Karpas-422 (cell line): ENCODE measurements at places on chromosomes 12 and 14.

DNA sequence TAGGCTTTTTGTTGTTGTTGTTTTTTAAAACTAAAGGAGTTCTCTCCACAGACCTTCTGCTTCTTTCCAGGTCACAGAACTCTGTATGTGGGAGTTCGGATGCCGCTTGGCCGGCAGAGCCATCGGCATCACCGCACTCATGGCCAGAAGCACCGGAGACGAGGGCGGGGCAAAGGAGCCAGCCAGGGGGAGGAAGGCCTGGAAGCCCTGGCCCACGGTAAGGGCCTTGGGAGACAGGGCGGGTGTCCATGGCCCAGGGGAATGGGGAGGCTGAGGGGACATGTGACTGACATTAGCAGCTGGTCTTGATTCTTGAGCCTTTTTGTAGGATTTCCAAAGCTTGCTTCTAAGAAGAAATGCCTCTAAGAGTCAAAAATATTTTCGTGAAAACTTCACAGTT, 26.2 kb downstream of the SLC4A8 start:
- DNase-seq: no peak

GRCh38 chr12:3140284-3140683, 63.1 kb downstream of the TSPAN9 start:
- DNase-seq: no peak

DNA sequence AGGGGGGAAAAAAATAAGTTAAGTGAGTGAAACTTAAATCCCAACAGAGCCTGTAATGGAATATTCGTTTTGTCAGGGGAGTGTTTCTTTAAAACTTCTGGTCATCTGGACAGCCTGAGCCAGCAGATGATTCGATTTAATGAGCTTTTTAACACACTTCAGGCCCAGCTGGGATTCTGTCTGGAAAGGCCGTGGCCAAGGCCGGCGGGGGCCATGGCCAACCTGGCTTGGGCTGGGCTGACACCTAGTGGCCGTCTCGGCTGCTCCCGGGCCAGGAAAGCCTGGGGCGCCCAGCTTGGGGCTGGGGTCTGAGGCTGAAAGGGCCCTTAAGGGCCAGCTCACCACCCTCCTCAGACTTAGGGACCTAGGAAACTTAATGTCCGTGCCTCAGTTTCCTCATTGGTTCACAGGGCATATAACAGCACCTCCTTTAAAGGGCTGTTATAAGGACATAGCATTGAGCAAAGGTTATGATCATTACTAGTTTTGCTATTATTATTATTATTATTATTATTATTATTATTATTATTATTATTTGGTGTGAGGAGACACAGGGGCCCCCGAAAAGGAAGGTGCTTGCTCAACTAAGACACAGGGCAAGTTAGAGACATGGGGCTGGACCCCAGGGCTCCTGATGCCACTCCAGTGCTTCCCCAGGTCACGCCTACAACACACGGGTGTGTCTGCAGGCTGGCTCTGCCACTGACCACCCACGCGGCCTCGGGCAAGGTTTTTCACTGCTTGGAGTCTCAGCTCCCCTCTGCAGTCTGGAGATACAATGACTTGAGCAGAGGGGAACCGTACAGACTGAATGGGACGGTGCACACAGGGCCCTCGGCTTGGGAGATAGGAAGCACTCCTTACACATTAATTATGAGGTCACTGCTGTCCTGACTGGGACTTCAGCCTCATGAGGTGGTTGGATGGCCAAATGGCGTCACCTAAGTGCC, 84.0 kb downstream of the SYNE3 start:
- peak; percentile 80 for DNase-seq

DNA sequence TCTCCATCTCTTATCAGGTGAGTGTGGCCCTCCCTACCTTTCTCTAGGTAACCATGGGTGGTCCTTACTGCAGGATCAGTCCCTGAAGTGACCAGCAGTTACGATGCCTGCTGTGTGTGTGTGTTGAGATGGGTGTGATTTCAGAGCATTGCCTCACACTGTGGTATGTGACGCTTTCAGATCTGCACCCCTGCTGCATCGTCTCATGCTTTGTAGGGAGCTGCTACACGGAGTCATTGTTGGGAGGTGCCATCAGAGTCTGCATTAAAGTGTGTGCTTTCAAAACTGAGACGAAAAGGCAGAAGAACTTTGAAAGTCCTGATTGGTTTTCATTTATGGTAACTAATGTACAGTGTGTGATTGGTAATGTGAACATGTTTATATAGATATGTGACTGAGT, 150.5 kb downstream of the PELI2 start:
- DNase-seq: no peak

DNA sequence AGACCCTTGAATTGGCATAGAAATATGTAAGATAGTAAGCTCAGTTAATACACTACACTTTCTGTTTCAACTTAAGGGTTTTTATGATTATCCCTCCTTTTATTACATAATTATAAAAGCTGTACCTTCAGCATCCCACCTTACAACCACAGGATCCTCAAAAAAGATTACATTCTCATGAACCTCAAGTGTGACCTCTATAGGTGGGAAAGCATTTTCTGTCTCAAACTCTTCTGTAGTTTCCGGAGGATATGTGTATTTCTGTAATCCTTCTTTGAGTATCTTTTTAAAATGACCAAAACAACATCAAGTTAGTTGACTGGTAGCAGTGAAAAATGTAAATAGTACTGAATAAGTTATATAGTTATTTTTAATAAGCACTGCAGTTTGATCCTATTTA, 75.9 kb downstream of the DNAI7 start:
- DNase-seq: peak; percentile 70

DNA sequence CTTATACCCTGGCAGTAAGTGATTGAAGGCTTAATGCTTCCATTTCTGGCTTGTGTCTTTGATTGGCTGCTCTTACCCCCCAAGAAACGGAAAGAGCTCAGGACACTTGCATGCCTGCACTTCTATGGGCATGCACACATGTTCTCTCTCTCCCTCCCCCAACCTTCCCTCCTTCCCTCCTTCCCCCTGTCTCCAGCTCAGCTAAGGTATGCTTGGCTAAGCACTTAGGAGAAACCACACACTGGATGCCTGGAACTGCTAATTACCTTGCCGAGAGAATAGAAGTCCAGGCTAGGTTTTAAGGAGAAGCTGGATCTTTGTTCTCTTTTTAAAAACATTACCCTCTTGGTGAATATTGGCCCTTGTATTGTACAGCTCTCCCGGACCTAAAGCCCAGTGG, 1072.8 kb upstream of the TMEM132C start:
- no peak for DNase-seq

- no peak for DNase-seq
These were observed 11.3 kb downstream of the FOXN3 start for GRCh38 chr14:89405712-89406111.

DNA sequence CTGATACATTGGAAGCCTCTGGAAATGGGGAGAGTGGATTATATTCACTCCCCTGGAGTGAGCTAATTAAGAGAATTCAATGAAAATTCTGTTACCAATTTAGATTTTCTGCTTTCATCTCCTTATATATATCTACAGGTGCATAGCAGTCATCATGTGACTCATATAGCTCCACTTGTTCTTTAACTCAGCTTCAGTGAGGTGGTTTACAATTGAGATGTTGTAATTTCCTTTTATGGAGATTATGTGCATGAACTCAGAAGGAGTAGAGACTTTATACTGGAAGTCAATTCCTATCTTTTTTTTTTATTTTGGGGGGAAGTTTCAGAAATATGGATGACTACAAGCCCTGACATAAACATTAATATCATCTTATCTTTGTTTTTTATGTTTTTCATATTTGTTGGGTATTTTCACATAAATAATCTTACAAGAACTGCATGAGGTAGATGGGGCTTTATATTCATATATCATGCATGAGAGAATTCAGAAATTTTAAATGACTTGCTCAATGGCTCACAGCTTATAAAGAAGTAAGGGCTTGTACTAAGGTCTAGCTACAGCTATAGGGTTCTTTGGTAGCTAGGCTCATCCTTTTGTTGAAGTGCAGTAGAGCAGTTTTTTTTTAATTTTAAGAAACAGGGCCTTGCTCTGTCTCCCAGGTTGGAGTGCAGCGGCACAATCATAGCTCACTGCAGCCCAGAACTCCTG, 92.3 kb upstream of the SCAF11 start:
- no peak for DNase-seq

- no peak for DNase-seq
These were observed 116.7 kb downstream of the SNAPC1 start for GRCh38 chr14:61878931-61879330.

DNA sequence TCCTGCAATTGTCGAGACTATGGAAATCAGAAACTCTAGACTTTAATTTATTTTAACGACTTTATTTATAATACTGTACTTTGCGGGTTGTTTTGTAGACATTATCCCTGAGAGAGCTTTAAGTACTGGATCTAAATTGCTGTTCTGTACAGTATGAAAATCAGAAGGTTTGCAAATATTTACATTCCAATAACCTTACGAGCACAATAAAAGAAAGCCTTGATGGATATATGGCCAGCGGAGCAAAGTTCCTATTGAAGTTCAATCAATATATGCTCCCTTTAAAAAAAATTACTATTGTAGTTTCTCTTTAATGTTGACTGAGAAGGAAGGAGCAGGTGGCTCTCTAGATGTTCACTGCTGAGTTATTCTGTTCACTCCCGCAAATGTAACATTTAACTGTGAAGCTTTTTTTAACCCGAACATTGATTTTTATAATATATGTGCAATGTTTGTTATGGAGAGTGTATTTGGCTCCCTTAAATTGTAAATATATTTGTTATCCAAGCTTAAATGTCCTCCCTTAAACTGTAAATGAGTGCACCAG, 235.3 kb downstream of the PLCZ1 start:
- DNase-seq: no peak

DNA sequence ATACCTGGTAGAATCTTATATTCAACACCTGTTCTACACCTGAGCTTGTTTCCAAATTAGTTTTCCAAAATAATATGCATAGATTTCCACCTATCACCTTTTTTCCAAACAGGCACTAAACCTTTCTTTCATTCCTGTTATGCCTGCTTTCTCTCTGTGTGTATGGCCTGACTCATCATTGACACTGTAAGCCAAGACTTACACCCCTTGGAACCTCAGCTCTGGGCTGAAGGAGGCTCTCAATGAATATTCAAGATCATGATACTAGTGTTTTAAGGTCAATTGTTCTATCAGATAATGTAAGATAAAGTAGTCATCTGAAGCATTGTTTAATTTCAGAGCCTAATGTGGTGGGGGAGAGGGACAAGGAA, 1193.3 kb downstream of the FLRT2 start:
- no peak for DNase-seq

DNA sequence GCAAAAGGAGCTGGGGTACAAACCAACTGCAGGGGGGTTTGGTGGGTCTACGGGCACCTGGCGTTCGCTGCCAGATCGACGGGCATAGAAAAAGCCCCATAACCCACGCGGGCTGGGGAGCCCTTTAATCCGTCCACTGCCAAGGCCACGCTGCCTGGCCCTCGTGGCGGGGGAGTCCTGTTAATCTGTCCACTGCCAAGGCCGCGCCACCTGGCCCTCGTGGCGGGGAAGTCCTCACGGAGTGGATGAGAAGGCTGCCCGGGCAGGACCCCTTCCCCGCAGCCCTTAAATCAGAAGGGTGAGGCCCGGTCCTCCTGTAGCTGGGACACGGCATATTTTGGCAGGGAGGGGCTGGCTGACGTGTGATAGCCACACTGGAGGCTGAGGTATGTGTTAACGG, 86.1 kb downstream of the NOC4L start:
- DNase-seq: no peak

- DNase-seq: peak; percentile 51
These were observed 2.9 kb downstream of the SERPINA6 start for GRCh38 chr14:94320243-94320642.

DNA sequence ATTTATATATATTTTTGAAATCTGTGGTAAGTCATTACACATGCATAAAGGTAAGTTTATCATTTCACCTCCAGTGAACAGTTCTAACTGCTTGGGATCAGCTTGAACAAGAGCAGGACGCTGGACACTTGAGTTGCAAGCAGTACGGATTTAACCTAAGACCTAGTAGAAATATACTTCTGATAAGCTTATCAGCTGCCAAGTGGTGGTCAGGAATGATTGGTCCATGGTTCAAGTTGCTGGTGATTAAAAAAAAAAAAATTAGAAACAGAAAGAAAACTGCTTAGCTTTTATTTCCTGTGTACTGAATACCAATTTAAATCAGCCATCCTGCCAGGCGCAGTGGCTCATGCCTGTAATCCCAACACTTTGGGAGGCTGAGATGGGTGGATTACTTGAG, 88.6 kb downstream of the AEBP2 start:
- no peak for DNase-seq

GRCh38 chr12:116222358-116222757, 55.1 kb downstream of the MED13L start:
- DNase-seq: no peak

- DNase-seq: no peak
These were observed 48.6 kb downstream of the RIMBP2 start for GRCh38 chr12:130667421-130667960.

GRCh38 chr14:48229091-48229490, 553.7 kb upstream of the MDGA2 start:
- no peak for DNase-seq

- DNase-seq: no peak
These were observed 373.4 kb upstream of the PDE3A start for GRCh38 chr12:19994968-19995367.

DNA sequence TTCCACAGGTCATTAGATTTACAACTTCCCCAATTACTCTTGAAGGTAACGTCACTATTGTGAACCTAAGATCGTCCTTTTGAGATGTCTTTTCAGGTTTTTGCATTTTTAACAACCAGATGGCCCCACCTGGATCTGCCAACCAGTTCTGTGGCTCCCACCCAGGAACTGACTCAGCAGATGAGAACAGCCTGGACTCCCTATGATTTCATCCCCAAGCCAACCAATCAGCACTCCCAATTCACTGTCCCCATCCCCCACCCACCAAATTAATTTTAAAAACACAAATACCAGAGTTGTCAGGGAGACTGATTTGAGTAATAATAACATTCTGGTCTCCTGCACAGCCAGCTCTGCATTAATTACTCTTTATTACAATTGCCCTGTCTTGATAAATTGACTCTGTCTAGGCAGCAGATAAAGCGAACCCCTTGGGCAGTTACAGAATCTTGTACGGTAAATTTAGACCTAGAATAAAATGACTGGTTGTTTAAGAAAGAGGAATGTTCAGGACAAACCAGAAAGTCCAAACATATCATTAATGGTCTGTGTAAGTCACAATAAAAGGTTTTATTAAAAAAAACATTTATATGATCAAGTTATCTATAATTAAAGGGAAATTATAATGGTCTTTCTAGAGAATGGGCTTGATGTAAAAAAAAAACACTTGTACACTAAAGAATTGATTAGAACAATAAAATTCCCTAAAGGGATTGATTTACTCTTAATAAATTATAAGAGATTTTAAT, 55.8 kb downstream of the COX16 start:
- DNase-seq: no peak

GRCh38 chr14:77228056-77228455, 43.0 kb downstream of the NGB start:
- DNase-seq: no peak

DNA sequence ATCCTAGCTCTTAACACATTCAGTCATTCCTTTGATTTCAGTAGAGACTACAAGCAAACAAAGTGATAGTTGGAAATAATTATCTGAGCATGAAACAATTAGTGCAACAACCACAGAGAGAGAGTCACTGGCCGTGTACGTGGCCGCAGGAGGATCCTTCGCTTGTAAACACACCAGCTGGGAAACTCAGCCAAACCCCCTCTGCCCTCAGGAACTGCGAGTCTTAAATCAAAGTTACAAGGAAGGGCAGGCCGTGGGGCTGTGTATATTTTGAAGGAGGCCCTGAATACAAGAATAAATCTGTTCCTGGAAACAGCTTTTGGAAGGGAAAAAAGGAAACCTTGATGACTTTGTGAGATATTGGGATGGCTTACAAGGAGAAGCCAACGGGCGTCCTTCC, 164.5 kb downstream of the ANO2 start:
- no peak for DNase-seq
